Amniotic stem cell (primary cell): ENCODE measurements at places on chromosomes 11 and 22.

DNA sequence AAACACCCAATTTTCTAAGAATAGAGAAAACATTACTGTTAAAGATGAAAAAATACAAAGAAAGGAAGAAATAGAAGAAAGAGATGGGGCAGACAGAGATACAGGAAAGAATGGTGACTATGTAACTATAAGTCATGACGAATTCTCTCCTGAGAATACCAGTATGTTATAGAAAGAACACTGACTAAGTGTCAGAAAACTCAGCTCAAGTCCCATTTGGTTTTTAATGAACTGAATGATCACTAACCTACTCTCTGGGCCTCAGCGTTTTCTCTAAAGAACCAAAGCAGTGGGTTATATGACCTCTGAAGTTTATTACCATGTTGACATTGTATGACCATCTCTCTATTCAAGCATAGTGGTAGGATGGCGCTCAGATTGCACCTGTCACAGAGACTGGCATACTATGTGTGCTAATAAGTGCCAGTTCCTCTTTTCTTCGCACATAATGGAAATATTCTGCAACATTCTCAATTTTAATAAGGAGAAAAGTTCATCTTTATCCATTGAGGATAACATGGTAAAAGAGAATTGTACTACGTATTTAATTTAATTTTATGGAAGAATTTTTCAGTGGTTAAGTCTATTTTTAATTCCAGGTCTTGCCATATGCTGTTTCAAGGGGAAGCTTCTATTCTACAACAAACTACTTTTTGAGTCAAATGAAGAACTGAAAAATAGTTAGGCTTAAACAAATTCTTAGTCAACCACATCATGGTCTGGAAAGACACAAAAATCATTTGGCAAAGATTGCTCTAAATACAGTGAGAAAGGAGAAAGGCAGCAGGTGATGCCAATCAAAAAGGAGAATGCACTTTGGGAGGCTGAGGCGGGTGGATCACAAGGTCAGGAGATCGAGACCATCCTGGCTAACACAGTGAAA lies 25.0 kb upstream of the EED start:
- no peak for DNase-seq

DNA sequence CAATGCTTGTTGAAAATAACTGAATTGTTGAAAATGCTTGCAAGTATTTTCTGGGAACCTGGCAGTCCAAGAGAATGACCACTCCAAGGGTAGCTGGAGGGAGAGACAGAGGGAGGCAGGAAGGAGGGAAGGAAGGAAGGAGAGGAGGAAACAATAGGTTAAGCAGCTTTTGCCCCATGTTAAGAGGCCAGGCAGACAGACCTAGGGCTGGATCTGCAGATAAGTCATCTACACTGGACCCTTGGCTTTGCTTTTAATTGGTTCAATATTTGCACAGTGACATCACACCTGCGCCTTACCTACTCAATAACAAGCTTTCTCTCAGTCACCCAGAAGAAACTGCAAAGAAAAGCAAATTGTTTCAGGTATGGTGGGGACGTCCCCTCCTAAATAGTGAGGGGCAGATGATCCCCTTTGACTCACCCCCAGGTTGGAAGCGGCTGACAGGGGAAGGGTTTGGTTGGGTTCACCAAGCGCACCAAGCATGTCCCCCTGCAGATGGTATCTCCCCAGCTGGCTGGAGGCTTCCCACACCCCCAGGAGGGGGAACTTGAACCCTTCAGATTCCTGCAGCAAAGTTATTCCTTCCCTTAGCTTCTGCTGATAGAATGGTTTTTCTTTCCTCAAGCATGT lies 24.3 kb downstream of the MYH9 start:
- no peak for DNase-seq

DNA sequence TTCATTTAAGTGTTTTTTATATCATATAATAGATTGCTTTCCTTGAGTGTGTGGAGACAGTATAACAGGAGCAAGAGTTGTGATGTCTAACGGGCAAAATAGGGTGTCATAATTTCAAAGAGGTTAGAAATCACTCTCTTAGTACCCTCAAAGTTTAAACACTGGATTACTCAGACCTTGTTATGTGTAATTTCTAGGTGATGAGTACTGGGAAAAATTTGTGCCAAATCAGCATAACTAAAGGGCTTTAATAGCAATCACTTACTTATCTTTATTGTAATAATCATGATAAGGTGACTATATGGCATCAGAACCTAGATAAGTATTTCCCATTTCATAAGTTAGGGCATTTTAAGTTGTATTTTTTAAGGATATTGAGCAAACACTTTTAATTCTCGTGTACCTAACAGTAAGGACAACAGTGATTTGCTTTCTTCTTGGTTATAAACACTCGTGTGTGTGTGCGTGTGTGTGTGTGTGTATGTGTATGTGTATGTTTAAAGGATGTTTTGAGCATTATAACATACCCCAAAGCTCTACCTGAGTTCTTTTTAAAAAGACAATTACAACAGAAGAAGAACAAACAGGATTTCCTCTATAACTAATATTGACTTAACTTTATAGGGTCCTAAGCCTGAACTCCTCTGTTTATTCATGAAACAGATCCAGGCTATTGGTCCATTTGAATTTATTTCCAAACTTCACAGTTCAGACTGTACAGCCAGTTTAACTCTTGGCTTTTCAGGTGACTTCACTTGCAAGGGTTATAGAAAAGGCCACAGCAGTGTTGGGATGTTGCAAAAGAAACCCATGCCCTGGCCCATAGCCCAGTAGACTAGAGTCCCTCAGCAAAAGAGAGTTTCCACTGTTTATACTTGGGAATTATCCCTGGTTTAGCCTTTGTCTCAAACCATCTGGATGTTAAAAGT lies 23.7 kb upstream of the PDE3B start:
- DNase-seq: no peak

DNA sequence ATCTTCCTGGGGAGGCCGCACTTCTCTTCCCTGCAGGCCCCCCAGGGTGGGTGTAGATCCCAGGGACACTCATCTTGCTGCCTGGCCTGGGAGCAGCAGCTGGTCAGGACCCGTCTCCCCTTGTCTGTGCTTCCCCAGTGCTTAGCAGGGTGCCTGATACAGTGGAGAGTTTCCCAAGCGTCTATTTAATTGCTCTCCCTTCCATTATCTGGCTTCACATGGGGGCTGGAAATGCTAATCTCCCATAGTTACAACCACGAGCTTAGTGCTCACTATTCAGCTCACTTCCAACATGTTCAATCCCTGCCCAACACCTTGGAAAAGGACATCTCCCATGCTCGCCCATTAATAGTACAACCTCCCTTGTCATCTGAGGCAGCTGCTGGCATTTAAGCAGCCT lies 100.5 kb downstream of the DSCAML1 start:
- DNase-seq: no peak

- no peak for DNase-seq
These were observed 1.7 kb downstream of the CSDC2 start for GRCh38 chr22:41562461-41562860.
